ENCODE measurements at places on chromosomes 5 and 9. TPM values are rescaled to one million over a fixed set of nuclear protein-coding genes. Genes with fewer than 3 reads are reported as not detected.

- no peak for DNase-seq
Measured at GRCh38 chr5:1952444-1953099, 69.8 kb upstream of the IRX4 start.

DNA sequence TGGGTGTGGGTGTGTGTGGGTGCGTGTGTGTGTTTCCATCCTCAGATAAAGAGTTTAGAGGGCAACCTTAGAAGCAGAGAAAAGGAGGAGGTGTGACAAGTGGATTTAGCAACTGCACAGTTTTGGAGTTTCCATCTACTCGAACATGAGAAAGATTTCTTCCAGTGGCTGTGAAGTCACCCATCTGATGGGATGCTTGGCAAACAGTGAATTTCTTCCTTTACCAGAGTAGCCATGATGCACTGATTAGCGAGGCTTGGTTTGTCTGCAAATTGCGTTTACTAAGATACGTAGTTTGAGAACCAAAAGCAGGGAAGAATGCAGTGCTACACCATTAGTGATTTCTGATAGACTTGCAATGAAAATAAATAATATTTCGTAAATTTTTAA is 791 bp upstream of the STARD4 start:
- DNase-seq = no peak

- no peak for DNase-seq
Measured at GRCh38 chr5:27906931-27907601, 868.7 kb upstream of the CDH9 start.

DNA sequence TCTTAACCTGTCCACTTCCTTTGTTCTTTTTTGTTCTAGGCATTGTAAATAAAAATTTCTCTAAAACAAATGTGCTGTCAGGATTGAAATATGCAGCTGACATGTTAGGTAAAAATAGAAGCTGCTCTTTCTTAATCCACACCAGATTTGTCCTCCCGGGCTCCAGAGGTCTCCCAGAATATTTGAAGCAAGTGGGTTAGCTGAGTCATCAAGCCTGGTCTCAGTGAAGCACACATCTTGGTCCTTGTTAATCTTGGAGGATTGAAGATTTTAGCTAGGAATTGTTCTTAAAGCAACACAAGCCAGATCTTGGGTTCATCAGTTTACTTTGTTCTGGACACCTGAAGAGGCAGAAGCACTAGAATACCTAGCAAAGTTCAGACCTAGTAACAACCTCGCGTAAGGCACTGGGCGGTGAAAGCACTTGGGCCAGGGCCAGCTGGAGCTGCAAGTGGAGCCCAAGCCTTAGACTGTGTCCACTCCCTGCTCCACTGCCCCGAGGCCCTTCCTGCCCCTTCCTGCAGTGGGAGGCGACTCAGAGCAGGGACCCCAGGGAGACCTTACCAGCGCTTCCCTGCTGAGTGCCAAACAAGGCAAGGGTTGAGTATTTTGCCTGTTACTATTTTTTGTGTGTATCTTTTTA is 36.5 kb downstream of the HABP4 start:
- peak; percentile 83 for DNase-seq

GRCh38 chr5:112396430-112396829 is 22.6 kb downstream of the EPB41L4A start:
- no peak for DNase-seq

DNA sequence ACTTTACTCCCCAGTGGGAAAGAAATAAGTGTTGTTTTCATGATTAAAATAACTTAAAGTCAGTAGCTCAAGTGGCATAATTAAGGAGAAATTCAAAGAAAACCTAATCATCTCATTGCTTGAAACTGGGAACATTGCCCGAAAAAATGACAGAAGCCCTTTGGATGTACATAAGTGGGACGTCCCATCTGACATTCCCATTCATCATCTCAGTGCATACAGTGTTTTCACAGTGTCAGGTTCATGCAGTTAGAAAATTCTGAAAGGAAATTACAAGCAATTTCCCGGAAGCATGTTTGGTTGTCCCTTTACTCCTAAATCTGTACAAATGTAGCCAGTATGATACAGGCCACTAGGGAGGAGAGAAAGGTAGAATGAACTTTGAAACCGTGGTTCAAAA is 95.6 kb downstream of the ADAMTS16 start:
- no peak for DNase-seq

DNA sequence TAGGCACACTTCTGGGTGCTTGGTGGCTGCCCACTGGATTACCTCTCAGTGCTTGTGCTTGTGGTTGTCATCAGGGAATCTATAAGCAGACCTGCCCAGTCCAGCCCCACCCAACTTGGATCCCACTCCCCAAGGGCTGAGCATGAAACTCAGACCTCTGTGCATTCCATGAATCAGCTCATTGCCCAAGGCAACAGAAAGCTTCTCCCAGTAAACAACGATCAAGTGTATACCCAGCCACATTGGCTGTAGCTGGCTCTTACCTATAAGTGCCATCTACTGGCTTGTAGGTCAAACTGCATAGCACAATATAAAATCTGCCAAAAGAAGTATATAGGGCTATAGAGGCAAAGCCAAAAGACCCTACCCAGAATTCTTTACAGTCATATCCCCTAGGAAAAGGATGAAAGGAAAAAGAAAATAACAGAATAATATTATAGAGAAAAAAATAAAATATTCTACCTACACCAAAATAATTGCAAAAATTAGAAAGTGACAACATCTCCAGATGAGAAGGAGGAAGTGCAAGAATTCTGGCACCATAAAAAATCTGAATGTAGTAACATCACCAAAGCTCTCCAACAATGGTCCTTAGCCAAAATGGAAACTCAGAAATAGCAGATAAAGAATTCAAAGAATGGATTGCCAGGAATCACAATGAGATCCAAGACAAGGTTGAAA is 321.0 kb upstream of the TRPC7 start:
- no peak for DNase-seq

- peak; percentile 17 for DNase-seq
Measured at GRCh38 chr5:179240561-179240960, 104.7 kb downstream of the ADAMTS2 start.

DNA sequence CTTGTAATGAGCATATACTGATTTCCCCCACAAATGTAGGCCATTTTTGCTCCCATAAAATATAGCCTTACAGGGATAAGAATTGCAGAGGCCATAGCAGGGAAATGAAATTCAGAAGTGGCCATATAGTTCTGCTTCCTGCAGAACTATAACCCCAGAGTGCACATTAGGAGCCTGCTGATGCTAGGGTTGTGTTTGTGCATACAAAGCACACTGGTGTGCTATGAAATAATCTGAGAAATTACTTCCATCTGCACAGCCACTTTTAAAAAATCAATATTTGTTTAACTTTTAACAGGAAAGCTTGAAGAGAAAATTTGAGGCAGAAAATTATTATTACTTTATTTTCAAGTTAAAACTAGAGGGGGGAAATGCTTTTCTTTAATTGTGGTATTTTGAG is 380.3 kb downstream of the MRPS30 start:
- no peak for DNase-seq

DNA sequence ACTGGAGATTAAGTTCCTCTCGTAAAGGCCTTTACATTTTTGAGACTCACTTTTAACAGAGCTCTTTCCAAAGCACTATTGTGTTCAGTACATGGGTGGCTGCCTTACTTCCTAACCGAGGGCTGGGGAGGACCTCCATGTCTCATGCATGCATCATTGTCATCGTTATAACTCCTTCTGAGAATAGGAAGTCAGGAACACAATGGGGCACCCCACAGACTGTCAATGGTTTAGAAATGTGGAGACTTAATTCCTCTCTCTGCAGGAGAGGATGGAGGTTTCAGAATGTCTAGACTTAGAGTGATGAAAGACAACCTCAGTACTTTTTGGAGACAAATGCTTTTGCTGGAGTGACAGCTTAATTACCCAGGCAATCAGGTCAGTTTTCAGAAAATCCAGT is 83.9 kb downstream of the PRLR start:
- DNase-seq = no peak

DNA sequence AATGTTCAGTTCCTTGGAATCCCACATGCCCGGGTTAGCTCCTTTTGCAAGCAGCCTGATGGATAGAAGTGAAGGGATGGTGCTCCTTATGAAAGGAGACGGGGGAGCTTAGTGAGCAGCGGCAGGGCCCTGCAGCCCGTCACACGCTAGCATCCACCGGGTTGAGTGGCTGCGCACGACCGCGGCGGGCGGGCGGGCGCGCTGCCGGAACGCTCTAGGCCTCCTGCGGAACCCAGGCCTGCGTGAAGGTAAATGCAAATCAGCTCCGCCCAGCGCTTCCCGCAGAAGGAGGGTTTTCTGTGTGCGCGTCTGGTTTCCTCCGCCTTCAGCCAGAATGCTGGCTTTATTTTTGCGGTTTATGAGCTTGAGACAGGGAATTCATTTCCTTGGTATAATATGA is 19.8 kb downstream of the IL12B start:
- no peak for DNase-seq

DNA sequence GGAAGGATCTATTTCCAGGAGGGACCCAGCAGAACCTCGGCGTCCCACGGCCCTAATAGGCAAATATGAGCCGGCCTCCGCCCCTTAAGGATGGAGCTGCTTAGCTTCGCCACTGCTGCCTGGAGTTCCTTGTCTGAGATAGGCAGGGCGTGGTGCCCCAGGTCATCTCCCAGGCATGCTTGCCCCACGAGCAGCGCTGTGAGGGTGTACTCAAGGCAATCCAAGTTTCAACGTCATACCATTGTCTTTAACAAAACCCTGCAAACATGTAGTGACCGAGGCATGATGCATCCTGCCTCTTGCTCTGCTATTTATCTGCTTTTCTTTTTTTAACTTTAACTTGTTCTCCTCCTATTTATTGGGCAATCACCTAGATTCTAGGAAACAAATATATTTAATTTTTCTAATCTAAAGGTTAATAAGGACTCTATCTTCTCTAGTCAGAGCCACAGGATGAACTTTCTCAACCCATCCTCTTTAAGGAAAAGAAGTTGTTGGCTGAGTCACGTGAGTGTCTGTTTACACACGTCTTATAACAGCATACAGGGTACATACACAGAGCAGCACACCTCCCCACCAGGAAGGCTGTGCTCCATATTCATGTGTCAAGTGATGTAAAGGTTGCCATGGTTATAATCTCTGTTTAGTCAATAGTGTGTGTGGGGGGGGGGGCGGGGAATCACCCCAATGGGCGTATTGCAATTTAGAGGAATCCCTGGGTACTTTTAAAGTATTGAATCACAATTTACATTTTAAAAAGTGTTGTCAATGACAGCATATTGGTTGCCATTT is 27.3 kb upstream of the ZSWIM6 start:
- no peak for DNase-seq

DNA sequence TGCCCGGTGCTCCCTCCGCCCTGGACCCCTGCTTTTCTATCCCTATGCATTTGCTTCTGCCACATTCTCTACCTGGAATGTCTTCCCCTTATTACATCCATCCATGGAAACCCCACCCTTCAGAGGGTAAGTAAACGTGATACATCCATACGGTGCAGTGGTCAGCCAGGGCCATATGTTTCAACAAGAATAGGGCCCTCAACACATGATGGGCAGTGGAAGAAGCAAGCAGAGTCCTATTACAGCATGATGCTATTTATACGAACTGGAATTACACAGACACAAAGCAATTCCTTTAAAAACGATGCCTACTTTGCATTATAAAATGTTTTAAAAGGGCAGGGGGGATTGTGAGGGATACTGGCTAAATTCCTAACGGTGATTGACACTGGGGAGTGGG is 38.2 kb upstream of the PTGS1 start:
- DNase-seq = no peak

DNA sequence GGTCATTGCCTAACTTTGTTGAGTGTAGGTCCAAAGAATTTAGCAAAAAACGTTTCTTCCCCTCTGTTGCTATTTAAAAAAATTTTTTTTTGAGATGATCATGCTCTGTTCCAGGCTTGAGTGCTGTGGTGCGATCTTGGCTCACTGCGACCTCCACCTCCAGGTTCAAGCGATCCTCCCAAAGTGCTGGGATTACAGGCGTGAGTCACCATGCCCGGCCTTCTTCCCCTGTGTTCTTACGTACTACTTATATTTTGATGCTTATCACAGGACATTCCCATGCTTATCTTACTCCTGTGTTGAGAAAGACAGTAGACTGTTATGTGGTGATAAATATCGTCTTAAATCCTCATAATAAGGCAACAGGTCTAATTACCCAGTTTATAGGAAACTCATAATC is 2.5 kb downstream of the ACER2 start:
- no peak for DNase-seq

DNA sequence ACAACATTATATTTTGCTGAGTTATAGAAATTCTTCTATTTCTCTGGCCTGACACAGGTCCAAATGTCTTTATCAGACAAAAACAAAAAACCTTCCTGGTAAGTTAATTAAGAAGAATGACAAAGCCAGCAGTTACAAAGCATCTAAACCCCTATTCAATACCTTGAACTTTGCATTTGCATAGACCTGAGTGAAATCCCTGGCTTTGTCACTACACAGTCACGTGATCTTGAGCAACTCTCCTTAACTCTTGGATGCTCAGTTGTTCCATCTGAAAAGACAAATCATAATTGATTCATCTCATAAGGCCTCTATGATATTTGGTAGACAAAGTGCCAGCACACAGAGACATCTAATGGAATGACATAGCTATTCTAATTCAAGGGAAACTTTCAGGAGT is 166.6 kb upstream of the PPP1R2B start:
- DNase-seq = no peak

DNA sequence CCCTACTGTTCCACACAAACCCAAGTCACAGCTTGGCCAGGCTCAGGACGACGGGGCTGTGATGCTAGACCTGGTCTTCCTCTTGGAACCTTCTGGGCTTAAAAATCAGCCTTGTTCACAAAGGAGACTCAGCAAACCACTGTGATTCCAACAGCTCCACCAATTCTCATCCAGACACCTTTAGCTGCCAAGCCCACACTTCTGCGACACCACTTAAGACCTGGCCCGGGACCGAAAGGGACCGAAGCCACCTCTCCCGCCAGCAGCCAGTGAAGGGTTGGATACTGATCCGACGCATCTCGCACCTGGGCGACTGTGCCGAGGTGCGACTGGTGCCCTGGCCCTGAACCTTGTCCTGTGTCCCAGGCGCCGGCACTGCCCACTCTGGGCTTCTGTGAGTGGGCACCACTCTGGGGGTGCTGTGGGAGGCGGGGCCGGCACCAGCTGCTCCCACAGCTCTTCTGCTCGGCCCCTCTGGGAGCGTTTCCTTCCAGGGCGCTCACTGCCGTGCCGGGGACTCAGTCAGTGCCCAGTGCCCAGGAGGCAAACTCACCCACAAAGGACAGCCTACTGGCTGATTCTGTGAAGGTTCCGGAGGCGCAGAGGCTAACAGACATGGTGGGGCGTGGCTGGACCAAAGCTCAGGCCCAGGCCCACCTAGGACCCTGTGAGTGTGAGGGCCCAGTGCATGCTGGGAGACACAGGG is 50.9 kb downstream of the EXD3 start:
- peak; percentile 54 for DNase-seq

Gene TAF1L
- total RNA-seq = not detected

Gene FBXW5
- total RNA-seq = 153 TPM

Gene DPYSL3
- total RNA-seq = 149 TPM

Gene PRDM9
- total RNA-seq = not detected

Gene RAPGEF1
- total RNA-seq = 58.2 TPM

Gene TMEM215
- total RNA-seq = not detected

Gene GPR150
- not detected for total RNA-seq
